ENCODE measurements at places on chromosomes 16 and 17.

DNA sequence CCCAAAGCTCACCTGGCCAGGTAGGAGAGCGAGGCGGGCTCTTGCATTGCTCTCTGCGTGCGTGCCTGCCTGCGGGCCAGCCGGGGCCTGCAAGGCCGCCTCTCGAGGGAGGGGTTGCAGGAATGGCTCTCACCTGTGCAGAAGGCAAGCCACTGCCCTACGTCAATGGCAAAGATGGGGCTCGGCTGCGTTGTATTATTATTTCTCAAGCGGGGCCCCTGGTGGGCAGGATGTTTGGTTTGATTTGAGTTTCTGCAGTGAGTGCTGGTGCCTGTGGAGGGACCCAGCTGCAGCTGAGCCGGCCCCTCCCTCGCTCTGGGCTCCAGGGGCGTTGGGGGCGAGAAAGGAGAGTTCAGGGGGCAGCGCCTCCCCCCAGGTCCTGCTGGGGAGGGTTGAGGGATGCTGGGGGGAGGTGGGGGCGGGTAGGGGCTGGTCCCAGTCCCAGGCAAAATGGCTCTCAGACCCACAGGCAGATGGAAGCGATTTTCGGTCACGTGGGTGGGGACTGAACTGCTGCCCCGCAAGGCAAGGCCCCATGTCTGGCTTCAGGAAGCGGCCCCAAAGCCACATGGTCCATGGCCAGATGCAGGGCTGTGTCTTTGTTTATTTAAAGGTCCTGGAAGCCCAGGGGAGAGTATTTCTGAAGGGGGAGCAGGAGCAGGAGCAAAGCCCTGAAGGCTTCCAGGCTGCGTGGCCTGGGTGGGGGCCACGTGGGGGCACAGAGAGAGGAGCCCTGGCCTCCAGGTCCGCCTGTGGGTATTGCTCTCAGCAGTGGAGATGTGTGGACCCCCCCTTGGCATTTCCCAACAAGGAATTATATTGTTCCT is 338.8 kb downstream of the SEC14L1 start:
- DNase-seq = peak; percentile 76

DNA sequence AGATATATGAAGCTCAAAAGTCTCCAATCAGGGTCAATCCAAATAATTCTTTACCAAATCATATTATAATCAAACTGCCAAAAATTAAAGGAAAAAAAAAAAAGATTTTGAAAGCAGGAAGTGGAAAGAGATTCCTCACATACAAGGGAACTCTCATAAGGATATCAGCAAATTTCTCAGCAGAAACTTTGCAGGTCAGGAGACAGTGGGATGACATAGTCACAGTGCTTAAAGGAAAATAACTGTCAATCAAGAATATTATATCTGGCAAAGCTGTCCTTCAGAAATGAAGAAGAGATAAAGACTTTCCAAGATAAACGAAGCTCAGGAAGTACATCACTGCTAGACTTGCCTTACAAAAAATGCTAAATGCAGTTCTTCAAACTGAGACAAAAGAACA is 40.0 kb upstream of the CDYL2 start:
- no peak for DNase-seq

- no peak for DNase-seq
Observed at GRCh38 chr17:71398025-71398424, 722.8 kb upstream of the SOX9 start.

DNA sequence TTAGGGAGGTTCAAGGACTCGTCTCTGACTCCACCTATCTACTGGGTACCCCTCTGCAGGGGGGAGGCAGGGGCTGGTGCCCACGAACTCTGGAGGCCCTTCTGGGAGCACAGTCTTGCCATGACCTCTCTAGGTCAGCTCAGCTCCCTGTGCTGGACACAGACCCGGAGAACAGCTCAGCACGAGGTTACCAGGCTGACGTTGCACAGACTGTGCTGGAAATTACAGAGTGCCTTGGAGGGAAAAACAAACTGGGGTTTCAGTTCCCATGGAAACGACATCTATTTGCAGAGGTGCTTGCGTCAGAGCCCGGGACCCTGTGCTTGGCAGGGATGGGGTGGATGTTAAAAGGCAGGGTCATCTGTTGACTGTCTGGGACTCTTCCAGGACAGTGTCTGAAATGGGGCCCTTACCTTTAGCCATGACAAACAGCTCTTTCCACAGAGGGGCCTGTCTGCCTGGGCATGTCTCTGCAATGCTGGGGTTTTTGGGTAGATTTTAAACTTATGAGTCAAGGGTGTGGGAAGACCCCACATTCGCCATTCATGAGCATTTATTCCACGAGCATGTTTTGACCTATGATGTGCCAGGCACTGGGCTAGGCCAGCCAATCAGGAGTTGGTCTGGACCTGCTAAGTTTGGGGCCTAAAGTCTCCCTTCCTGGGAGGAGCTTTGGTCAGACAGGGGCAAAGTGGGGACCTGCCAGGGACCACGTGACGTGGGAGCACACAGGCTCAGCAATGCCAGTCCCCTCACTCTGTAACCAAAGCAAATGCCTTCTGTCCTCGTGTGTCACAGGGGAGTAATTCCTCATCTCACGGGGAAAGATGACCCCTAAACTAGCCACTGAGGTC is 22.5 kb downstream of the CCR7 start:
- peak; percentile 99 for DNase-seq

DNA sequence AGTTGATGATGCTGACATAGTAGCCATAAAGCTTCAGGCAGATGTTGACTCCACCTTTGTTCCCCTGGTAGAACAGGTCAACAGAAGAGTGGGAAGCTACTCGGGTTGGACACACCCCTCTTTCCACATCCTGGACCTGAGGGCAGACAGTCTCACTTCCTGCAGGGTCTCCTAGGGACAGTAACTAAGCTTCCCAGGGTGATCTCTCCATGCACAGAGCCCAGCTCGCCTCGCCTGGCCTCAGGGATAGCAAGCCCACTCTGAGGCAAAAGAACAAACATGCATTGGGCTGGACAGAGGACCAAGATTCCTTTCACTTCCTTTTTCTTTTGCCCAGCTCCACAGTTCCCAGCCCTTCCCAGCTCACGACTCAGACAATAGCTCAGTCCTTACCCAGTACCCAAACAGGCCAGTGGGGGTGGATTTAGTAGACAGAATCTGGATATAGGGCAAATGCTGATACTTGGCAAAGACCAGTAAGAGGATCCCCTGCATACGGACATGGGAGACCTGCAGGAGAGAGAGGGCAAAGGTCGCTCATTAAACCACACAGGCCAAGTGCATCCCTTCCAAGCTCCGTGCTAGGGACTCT is 7.0 kb downstream of the INPP5K start:
- DNase-seq = no peak

GRCh38 chr17:18129041-18129502 is 20.5 kb downstream of the MYO15A start:
- DNase-seq = peak; percentile 67

DNA sequence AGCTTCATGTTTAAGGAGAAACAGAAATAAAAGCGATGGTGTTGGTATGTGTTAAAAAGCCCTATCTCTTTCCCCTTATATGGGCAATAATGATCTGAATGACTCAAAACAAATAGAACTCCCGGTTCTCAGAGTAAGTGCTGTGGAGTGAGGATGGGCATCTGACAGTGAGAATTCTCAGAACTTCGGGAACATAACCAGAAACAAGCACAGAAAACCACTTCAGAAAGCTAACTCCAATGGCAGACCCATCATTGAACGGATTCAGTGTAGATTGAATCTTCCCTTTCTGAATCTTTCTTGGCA is 67.2 kb downstream of the CDH8 start:
- no peak for DNase-seq

GRCh38 chr17:75228305-75228704 is 22.8 kb downstream of the NUP85 start:
- peak; percentile 22 for DNase-seq

DNA sequence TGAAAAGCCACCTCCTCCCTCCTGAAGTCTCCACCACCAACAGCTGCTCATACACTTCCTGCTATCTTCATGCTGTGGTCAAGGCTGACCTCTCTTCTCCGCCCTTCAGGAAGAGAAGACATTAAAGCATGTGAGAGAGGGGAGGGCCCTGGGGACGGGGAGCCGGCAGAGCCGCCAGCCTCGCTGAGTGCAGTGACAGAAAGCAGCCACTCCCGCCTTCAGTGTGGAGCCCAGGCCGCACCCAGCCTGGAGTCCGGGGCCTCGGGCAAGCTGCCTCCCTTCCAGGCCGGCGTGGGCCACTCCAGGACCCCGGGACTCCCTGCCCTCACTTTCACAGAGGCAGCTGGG is 94.7 kb upstream of the TNRC6C start:
- peak; percentile 19 for DNase-seq

Data from fibroblast of villous mesenchyme (primary cell).